ENCODE measurements at places on chromosomes 5 and 9.

DNA sequence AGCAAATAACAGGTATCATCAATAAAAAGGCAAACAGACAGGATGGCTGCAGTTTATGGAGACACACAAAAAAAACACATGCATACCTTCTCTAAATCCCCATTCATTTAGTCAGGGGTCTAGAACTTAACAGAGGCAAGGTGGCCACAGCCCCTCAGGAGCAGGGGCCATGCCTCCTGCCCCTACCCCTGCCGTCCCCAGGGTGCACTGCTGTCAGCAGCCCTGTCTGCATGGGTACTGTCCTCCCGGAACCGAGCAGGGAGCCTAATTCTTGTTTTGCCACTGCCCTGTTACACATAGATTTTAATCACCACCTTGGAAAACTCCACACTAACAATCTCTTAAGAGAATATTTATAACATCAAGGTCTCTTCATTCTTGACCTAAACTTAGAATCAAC is 39.0 kb downstream of the ADAMTS12 start:
- no peak for DNase-seq

DNA sequence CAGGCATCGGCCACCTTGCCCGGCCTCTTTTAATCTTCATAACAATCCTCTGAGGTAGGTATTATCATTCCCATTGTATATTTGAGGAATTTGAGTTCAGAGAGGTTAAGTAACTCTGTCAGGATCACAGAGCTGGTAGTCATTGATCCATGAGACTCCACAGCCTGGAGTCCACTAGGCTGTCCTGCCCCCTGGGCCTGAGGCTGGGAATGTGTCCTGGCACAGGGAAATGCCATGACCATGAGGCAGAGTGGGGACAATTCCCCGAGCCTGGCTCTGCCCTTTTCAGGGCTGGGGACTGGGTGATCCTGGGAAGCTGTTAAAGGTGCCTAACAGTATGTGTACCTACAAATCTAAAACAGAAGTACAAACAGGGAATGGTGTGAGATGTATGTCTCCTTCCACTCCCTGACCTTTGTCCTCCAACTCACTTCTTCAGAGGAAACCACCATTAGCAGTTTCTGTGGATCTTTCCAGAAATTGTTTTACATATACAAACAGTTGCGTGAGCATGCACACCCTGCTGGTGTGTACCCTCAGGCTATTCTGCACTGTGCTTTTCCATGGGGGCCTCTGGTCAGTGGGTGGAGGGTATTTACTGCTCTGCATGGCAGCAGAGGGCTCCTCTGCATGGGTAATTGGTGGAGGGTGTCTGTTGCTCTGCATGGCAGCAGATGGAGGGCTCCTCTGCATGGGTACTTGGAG is 53.8 kb downstream of the NDST1 start:
- DNase-seq: no peak

- DNase-seq: no peak
Measured at GRCh38 chr9:80185112-80185738, 613.5 kb downstream of the TLE4 start.

DNA sequence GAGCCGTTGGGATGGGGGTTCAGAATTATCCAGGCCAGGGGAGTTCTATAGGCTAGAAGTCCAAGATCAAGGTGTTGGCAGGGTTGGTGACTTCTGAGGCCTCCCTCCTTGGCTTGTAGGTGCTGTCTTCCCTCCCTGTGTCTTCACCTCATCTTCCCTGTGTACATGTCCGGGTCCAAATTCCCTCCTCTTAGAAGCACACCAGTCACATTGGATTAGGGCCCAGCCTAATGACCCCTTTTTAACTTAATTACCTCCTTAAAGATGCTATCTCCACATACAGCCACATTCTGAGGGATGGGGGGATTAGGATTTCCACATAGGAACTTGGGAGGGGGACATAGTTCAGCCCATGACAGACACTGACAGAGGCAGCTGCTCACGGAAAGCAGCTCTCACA is 12.1 kb downstream of the LRSAM1 start:
- DNase-seq: no peak

- no peak for DNase-seq
Measured at GRCh38 chr5:124240732-124241131, 505.7 kb downstream of the ZNF608 start.

- DNase-seq: no peak
Measured at GRCh38 chr9:27441741-27442070, 82.4 kb upstream of the IFNK start.

- DNase-seq: no peak
Measured at GRCh38 chr9:9730174-9730573, 882.6 kb downstream of the PTPRD start.

DNA sequence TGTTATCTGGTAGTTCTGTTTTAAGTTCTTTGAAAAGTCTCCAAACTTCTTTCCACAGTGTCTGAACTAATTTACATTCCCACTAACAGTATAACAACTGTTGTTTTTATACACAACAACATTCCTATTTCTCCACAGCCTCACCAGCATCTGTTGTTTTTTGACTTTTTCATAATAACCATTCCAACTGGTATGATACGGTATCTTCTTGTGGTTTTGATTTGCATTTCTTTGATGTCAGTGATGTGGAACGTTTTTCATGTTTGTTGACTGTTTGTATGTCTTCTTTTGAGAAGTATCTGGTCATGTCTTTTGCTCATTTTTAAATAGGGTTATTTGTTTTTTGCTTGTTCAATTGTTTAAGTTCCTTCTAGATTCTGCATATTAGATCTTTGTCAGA is 12.6 kb upstream of the GRAMD2B start:
- no peak for DNase-seq

DNA sequence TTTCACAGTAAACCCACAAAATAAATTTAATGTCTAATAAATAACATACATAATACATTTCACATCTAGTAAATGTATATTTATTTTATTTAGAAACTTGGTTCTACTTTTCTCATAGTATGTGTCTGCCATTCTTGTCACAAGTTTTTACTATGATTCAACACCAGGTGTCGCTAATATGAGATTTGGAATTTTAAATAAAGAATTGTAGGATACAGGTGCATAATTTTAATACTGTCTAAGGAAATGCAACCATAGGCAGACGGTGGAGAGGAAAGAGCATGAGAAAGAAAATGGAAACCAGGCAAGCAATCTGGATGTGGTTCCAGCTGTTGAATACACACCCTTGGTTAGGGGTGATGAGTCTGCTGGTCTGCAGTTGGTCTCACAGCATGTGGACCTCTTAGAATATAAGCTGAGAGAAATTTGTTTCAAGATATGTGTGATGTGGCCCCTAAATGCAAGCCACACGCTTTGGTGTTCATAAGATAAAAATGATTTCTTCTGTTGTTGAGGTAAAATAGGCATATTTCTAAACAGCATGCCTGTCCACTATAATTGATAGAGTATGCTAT is 114.7 kb upstream of the TXNDC8 start:
- peak; percentile 29 for DNase-seq

GRCh38 chr9:6829027-6829426 is 71.3 kb downstream of the KDM4C start:
- peak; percentile 18 for DNase-seq

- peak; percentile 24 for DNase-seq
Measured at GRCh38 chr9:69175486-69175885, 1.4 kb downstream of the TJP2 start.

GRCh38 chr9:37990404-37991015 is 78.5 kb downstream of the SHB start:
- no peak for DNase-seq

DNA sequence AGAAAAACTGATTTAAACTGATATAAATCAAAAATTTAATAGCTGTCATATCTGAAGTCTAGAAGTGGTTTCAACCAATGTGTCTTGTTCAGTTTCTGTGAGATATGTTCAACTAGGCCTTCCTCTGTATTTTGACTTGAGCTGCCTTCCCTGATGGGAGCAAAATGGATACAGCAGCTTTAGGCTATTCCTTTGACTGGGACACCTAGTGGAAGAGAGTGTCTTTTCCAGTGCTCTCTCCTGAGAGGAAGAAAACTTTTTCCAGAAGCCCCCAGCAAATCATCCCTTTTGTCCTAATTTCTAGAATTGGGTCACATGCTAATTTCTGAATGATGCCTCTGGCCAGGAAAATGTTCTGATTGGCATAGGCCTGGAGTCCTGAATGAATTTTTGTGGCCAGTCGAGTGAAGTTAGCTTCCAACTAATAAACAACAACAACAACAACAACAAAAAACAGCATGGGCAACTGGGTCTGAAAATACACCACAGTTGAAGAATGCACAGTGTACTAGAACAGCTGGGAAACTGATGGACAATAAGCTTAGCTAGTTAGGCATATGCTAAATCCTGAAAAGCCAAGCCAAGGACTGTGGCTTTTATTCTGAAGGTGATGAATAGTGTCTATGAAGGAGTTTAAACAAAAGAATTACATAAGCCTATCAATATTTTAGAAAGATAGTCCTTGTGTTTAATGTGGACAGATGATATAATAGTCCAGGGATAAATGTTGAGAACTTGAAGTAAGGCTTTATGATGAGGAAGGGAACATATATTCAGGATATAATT is 125.7 kb downstream of the FBN2 start:
- no peak for DNase-seq

DNA sequence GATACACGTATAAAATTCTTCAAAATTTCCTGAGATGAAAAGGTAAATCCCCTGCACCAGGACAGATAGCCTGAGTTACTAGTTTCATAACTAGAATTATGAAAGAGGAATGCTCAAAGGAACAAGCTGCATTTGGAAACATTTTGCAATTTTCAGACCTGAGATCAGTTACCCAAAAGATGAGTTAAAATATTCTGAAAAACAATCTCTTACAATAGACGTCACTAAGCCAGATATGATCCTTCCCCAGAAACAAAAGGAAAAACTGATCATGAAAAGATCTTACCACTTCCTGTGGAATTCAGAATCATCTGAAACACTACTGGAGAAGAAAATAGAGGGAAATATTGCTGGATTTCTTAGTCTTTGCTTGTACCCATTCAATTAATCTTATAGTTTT is 204.7 kb downstream of the ARRDC3 start:
- no peak for DNase-seq

DNA sequence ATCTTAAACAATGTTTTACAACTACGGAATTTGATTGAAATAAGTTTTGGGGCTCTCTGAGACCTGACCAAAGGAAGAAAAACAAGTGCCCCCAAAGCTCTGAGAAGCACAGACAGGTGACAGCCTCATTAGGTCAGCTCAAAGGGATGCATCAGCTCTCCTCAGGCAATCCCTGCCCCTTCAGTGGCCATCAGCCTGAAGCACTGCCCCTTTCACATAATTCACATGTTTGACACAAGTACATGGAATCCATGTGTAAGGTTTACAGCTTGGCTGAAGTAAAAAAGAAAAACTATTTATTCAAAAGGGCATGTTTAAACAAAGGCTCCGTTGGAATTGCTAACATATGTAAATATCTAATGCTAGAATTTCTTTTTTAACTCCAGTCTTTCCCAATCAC is 56.3 kb downstream of the TSSK1B start:
- DNase-seq: no peak

DNA sequence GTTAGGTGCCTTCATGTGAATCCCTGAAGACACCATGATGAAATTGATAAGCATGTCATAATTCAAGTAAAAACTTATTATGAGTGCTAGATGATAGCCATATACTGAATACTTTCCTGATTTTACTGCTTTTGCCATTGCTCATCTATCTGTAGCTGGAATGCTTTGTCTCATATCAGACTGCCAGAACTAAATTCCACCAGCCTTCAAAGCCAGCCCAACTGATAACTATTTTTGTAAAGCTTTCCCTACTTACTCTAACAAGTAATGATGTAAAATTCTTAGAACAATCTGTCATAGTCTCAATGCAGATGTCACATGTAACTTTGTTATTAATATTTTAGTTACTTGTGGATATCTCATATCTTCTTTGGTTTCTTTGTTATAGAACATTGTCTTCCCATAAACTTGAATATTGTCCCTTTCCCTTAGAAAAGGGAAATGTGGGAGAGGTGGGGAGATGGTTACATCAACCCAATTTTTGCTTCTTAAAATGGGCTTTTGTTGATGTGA is 128.3 kb downstream of the ZCCHC7 start:
- no peak for DNase-seq

GRCh38 chr9:112348257-112349007 is 15.0 kb upstream of the PTBP3 start:
- peak; percentile 82 for DNase-seq

- DNase-seq: no peak
Measured at GRCh38 chr9:90578126-90578815, 64.4 kb downstream of the DIRAS2 start.

DNA sequence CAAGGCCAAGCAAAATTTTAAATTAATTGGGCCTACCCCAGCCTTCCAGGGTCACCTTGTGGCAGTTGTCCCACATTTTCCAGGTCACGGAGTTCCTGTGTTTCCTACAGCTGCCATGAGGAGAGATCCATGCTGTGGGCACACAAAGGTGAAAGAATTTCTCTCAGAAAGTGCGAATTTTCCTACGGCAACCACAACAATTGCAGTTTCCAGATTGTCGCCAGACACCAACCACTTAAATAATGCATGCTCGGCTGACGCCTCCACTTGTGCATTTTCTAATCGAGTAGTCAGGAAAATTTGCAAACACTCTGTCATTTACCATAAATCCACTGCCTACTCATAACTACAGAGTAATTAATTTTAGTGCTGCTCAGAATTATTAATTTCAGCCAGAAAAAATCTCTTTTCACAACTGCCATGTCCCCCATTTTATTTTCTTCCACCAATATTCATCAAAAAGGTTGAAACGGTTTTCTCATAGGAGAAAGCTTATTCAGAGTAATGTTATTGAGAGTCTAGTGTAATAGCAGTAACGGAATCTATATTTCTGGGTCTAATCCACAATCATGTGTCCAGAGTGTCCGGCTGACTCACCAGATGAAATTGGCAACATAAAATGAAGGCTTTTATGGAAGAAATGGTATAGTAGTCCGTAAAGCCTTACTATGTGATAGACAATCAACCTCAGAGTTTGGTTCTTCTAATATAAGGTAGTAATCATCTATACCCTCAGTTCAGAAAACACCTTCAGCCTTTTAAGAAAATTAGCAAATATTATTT is 389.8 kb downstream of the NR2F1-AS1 start:
- no peak for DNase-seq

DNA sequence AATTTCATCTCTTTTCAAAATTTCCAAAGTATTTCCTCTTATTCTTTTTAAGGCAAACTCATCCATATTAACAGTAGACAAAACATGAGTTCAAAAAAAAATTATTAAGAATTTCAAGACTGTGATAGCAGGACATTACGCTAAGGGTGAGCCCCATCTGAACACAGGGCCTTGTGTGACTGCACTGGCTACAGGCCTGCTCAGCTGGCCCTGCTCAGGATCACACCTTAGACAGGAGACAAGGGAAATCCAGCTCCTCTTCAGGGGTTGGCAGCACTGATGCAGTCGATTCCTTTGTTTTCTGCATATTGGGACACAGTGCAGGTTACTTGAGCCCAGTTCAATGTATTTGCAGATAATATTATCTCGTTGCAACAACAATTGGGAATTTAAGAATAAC is 444.7 kb downstream of the PLK2 start:
- DNase-seq: no peak

DNA sequence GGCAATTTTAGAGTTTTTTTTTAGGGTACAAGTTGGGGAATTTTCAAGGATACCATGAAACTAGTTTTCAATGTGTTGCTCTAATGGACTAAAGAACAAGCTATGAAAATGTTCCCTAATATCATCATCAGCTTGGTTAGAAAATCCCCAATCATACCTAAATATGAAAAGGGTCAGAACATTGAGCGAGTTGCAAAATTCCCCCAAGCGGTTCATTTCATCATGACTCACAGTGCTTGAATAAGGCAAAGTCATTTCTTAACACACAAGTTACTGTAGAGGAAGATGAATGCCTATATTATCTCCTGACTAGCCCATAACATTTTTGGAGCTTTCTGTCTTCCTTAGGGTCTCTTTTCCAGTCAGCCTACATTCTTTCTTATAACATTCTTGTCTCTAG is 62.7 kb downstream of the ST8SIA4 start:
- DNase-seq: peak; percentile 64

Measured in hematopoietic multipotent progenitor cell treated with erythropoietin and hydrocortisone succinate and interleukin-3 and kit ligand, for 4 days (in vitro differentiated cells).